ENCODE measurements at places on chromosomes 7 and 10.

- DNase-seq: no peak
Observed at GRCh38 chr7:101922631-101923601, 105.5 kb downstream of the CUX1 start.

- no peak for DNase-seq
Observed at GRCh38 chr10:112723876-112724275, 226.2 kb upstream of the TCF7L2 start.

- DNase-seq: peak; percentile 50
Observed at GRCh38 chr10:19638182-19638895, 177.9 kb upstream of the PLXDC2 start.

- no peak for DNase-seq
Observed at GRCh38 chr7:121140790-121141189, 152.3 kb downstream of the CPED1 start.

DNA sequence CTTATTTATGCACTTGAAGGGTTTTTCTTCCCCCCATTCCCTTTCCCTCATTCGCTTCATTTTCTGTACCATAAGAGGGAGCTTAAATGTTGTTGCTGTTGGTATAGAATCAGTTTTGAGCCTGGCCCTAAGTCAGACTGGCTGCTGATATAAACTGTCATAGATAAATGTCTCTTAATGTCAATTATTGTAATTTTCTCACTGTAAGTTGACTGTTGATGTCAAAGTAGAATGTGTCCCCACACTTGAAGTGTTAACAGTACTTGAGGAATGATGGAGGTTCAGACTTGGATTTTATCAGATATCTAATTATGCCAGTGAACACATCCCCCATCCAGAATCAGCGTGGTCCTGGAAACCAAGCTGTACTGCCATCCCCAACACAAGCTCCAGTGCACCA lies 87.8 kb downstream of the PRR15 start:
- no peak for DNase-seq

DNA sequence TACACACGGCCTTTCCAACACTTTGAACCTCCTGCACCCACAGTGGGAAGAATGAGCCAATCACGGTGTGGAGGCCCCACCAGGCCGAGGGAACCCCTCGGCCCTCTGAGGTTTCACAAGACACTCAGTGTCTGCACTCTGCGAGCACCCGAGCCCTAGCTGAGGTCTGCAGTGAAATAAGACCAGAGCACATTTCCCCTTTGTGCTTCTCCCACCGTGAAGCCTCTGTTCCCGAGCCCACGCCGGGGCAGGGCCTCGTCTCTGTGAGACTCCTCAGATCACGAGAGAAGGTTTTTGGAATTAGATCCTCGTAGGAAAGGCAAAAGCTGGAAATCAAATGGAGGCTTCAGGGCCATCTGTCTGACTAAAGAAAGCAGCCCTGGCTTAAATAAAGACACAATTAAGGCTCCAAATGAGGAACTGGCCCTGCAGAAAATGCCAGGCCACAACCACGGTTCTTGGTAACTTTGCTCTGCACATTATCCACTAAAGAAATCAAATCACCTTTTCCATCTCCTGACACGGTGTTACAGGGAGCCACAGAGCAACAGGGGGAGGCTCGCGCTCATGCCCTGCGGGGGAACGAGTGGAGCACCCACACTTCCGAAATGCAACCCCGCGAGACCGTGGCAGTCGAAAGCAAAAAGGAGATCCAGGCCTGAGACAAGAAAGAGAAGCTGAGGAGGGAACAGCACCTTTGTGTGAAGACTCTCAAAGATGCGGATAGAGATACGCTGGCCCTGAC lies 43.7 kb downstream of the FAM53B start:
- no peak for DNase-seq
